ENCODE measurements at places on chromosomes 3 and 15.

DNA sequence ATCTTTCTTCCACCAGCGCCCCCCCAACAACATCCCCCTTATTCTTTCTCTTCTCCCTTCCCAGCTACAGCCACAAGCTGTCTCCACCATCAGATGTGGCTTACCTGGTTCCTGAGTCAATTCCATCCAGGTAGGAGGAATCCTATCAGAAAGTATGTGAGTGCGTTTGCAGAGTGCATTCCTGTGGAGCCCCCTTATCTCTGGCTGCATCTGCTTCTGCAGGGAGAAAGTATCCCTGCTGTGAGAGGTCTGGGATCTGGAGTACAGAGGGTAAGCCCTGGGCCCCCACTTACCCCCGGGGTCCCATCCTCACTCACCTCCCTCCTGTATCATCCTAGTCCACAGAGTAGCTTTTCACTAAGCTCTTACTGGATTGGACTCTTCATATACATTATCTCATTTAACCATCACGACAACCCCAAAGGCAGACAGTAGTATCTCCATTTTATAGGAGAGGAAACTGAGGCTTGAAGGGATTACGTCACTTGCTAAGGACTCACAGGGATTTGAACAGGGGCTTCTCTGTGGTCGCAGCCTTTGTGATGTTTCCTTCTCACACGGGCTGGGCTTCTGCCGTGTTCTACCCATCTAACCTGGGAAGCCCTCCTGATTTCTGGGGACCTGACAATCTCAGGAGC, 22.2 kb upstream of the MAGEF1 start:
- no peak for DNase-seq

DNA sequence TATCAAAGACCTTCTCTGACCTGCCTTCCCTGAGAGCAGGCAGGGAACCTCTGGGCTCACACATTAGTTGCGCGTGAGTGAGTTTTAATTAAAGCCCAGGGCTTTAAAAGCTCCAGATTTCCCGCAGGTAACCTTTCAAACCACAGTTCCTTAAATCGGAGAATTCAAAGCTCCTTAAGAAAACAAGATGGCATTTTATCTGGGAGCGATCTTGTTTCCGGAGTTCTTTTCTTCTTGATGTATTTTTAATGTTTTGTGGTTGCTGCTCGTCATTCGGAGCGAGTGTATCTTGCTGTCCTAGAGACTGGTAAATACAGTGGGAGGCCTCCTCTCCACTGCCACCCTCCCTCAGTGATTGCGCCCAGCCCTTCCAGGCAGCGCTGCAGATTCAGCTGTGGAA, 284.3 kb downstream of the CLSTN2 start:
- no peak for DNase-seq

DNA sequence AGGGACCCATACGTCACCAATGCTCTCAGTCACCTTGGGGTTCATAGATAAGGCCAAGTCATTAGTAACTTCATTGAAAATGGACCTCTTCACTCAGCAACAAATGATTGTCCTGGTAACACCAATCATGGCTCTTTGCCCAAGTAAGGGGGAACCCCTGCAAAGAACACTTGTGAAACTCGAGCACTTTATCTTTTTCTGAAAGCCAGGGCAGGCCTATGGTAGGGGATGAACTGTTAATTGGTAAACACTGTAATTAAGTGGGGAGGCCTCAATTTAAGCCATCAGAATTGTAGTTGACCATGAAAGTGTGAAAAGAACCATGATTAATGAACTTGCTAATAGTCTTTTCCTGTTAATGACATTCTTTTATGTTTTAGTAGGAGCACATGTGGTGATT, 73.3 kb downstream of the ABHD5 start:
- DNase-seq: no peak

DNA sequence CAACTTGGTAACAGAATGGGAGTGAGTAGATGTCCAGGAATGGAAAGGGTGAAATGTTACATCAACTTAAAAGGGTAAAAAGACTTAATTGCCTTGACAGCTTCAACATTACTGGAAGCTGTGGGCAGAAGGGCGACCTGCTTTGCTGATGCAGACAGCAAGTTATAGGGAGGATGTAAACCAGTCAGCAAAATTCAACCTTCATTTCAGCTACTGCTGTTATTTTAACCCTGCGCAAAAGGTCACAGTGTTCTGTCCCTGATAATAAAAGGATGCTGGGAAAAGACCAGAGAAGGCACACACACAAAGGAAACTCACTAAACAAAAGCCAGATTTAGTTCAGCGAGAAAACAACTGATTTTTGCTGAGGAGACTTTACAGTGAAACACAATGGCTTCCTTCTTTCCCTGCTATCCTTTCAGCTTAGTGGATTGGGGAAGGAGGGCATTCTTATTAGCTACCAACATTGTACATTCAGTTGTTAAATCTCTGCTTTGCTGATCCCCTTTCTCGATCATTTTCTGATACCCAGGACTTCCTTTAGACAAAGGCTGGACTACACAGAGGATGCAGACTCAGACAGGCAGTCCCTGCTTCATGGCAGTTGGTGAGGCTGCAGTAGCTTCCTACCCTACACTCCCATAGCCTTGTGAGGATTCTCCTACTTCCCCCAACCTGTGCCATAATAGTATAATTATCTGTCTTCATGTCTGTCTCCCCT, 62.0 kb downstream of the P3H2 start:
- no peak for DNase-seq

- DNase-seq: no peak
These were observed 63.1 kb downstream of the ARNT2 start for GRCh38 chr15:80467311-80467714.

DNA sequence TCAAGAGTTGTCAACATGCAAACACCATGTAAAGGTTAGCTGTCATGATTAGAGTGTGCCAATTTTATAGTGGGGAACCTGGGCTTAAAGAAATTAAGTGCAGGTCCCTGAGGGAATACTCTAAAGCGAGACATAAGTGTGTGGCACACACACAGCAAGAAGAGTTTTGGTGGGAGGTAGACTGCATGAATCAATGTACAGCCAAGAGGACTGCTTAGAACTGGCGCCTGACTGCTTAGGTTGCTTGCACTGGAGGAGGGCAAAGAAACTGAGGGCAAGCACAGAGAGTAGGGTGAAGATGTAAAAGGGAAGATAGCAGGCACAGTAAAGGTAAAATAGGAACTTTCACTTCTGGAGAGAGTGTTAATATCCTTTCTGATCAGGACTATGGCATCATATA, 184.9 kb downstream of the SOX2 start:
- DNase-seq: no peak

GRCh38 chr3:10149226-10149625, 7.6 kb downstream of the VHL start:
- DNase-seq: no peak

DNA sequence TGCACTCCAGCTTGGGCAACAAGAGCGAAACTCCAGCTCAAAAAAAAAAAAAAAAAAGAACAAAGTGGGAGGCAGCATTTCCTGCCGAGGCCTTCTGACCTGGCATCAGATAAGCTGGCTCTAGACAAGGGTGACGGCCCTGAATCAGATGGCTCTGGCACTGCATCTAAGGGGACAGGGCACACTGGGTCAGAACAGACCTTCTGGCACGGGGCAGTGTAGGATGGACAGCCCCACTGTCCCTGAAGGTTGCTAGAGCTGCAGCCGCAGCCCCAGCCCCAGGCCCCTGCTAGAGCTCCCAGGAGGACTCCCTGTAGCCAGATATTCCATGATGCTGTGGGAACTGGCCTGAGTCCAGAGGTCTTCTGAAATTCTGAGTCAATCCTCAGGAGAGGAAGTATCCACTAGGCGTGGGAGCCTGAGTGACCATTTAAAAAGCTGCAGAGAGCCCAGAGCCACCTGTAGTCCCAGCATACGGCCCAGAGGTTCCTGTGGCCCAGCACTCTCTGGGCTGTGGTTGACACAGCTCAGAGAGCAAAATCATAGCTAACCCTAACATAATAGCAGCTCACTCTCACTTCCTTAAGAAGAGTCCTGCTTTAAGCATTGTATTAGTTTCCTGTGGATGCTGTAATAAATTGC, 69.2 kb upstream of the MFGE8 start:
- DNase-seq: no peak

DNA sequence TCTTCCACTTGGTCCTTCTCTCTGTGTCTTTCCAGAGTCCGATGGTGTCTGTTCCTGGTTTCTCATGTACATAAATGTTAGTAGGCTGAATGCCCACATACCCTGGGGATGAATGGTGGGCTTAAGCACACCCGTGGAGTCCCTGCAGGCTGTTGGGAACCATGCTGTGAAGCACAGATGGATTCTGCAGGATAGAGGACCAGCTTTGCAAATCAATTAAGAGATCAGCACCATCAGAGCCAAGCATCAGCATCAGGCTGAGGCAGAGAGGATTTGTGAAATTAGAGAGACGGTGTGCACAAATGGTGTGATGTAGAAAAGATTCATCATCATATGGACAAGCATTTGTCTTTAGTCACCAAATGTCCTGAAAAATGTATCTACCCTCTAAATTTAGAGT, 127.1 kb downstream of the SV2B start:
- no peak for DNase-seq

GRCh38 chr3:4564270-4564669, 71.1 kb downstream of the ITPR1 start:
- no peak for DNase-seq

GRCh38 chr3:64684715-64685261, 3.0 kb downstream of the ADAMTS9 start:
- no peak for DNase-seq

DNA sequence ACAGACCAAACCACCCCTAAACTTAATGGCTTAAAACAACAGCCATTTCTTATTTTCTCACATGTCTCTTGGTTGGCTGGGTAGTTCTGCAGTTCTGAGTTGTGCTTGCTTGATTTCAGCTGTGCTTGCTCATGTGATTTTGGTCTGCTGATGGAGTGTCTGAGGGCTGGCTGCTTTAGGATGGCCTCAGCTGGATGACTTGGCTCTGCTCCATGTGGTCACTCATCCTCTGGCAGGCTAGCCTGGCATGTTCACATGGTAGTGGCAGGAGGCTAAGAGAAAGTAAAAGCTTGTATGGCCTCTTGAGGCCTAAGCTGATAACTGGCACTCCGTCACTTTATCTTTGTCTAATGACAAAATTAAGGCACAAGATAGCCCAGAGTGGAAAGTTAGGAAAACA, 4.1 kb downstream of the SV2B start:
- DNase-seq: no peak

DNA sequence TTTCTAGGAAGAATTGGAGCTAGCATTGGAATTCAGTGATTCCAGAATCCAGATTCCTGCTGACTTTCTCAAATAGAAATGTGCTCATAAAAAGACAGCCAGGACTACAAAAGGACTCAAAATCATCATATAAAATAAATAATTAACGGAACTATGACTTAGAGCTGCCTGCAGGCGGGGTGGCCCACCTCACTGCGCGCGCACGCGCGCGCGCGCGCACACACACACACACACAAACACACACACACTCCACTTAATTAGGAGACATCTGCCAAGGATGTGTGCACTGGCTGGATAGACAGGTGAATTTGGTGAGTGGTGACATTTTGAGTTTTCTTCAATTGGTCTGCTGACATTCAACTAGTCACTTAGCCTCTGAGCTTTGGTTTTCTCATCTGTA, 6.9 kb upstream of the MEX3B start:
- DNase-seq: no peak

GRCh38 chr3:149388531-149389417, 11.3 kb upstream of the TM4SF1 start:
- DNase-seq: no peak

- DNase-seq: no peak
These were observed 190.9 kb downstream of the RPLP1 start for GRCh38 chr15:69643476-69643875.

DNA sequence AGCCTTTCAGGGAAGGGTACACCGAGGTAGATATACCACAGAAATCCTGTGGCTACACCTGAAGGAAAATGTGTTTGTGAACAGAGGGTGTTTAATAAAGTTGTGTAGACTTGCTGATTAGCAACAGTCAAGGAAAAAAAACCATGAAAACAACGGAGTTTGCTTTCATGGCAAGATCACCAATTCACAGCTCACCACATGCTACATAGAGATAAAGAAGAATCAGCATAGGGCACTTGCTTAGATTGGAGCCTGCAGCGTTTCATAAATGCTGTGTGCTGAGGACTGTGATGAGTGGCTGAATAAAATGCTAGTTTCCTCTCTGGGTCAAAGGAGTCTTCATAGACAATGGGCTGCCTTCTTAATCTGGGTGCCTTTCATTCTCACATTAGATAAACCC, 257.6 kb downstream of the SLC9A9 start:
- DNase-seq: no peak

GRCh38 chr3:38131621-38132369, 5.1 kb downstream of the ACAA1 start:
- peak; percentile 3 for DNase-seq

GRCh38 chr15:52251144-52251860, 44.3 kb downstream of the MYO5C start:
- no peak for DNase-seq
